ENCODE measurements at places on chromosomes 13 and 19.

- DNase-seq: no peak
Measured at GRCh38 chr19:33268162-33268991, 34.0 kb downstream of the CEBPA start.

- DNase-seq: peak; percentile 68
Measured at GRCh38 chr19:8609279-8610040, 1.1 kb downstream of the ADAMTS10 start.

DNA sequence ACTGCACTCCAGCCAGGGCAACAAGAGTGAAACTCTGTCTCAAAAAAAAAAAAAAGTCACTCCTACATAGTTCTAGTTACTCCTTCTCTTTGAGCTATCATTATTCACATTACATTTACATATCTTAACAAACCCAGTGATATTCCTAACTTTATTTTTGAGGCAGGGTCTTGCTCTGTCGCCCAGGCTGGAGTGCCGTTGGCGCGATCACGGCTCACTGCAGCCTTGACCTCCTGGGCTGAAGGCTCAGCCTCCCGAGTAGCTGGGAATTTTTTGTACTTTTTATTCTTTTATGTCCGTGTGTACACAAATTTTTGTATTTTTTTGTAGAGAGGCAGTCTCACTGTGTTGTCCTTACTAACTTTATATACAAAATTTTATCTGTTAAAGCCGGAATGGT is 587 bp upstream of the RPS15 start:
- DNase-seq: no peak

- no peak for DNase-seq
Measured at GRCh38 chr13:32850316-32851052, 165.7 kb upstream of the KL start.

- no peak for DNase-seq
Measured at GRCh38 chr19:2604747-2605329, 97.7 kb downstream of the GNG7 start.

GRCh38 chr13:44969551-44970484 is 19.5 kb downstream of the NUFIP1 start:
- DNase-seq: peak; percentile 61

DNA sequence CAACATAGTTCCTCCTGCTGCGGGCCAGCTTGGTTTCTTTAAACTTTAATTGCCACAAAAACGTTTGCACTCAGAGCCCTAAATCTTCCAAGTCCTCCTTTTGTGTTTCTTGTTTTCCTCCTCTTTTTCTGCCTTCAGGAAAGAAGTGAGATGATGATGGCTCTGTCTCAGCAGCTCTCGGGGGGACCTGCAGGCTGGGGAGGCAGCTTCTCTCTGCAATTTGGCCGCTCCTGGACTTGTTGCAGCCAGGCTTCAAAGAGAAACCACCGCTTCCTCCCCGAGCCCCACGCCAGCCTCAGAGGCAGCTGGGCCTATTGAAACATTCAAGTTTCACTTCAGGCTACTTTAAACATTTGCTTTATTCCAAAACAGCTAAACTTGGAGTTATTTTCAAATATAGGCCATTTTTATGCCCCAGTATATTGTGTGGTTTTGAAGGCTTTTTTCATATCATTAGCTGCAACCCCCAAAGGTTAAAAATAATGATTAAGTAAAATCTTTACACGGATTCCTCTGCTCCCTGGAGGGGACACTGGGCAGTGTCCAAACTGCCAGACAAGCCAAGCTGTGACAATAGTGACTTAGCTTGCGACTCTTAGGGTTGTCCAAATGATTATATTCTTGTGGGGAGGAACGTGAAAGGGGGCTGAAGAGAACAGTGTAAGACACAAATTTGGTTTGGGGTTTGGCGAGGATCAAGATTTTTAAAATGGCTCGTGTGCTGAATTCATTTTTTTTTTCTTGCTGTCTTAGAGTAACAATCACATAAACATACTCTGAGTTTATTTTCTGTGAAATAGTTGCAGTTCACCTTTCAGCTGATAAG is 330.8 kb downstream of the DLEU7 start:
- DNase-seq: peak; percentile 72

DNA sequence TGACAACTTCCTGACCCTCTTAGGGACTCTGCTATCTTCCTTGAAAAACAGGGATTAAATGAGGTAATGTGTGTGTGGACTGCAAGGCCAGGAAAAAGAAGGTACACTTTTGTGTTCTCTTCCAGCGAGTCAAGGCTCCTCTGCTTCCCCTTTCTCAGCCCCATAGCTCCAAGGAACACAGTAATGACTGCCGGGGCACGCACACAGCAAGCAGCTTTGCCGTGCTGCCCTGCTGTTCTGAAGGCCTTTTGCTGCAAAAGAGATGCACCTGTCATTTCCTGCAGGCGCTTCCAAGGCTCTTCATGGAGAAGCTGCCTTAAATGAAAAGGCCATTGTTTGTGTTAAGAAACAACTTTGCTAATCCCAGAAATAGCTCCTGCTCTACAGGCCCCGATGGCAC is 84.6 kb downstream of the CYSLTR2 start:
- DNase-seq: no peak

DNA sequence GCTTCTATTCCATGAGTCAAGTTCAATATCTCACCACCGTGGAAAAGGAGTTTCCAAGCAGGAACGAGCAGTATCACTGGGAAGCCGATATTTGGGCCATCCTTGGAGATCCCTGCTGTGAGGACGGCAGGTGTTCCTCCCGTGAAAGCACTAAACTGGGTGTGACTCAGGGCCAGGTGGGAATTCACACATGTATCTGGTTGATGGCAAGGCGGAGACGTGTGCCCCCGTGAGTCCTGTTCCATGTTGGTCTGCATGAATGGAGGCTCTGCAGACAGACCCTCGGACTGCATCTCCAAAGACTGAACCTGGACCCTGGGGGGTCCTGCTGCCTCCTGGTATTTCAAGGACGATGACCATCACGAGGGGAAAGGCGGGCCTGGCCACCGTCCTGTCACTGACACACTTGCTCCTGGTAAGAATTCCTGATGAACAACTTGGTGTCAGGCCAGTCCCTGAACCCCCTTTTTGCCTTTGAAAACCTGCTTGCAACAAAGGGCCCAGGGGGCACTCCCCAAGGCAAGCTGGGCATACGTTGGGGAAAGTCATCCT is 22.8 kb upstream of the GAS6 start:
- no peak for DNase-seq

DNA sequence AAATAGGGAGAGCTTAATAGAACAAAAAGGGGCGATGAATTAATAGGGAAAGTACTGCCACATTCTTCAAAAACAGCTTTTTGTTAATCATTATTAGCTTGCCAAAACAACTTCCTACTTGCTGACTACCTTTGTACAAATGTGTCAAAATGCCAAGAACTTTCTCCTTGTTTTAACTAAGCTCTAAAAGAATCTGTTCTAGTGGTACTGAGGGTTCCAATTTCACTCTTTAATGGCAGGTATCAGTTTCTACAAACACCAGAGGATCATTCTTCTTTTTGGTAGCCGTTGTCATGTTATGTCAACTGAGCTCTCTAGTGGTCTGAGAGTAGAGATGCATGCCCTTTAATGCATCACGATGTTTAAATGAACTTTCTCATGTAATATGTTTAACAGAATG is 29.4 kb upstream of the FBXL3 start:
- no peak for DNase-seq

DNA sequence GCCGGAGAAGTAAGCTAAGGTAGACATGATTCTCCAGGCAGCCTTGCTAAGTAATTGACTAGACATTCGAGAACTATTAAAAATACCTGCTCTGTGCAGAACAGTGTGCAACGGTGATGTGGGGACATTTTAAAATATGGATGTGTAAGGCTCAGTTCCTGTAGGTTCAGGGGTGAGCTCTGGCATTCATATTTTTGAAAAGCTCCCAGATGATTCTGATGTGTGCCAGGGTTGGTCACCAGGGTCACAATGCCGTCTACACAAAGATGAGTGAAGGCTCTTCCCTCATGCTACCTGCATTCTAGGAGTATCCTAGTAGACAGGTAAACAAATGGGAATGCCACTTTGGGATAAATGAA is 702 bp upstream of the EPSTI1 start:
- no peak for DNase-seq

GRCh38 chr13:40026741-40027140 is 371.3 kb downstream of the COG6 start:
- no peak for DNase-seq

All from hindlimb muscle (tissue), 1 donor.